Fibroblast of skin of scalp (primary cell): ENCODE measurements at places on chromosomes 11 and 22.

DNA sequence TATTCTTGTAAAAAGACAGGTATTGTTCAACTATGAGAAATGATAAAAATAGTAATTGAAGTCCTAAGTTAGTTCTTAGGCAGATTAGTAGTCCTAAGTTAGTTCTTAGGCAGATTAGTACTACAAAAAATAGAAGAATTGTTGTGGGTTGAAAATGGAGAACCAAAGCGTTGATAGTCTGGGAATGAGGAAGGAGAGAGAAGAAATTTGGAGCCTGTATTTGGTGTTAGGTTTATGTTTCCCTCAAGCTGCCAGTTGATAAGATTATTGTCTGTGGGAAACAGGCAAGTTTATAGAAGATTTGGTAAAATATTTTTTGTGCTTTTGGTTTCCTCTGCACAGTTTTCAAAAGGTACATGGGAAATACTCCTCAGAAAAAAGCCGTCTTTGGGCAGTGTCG is 3.6 kb downstream of the BCO2 start:
- DNase-seq = no peak

- DNase-seq = peak; percentile 92
These were observed 8.7 kb upstream of the LAYN start for GRCh38 chr11:111531687-111532364.

DNA sequence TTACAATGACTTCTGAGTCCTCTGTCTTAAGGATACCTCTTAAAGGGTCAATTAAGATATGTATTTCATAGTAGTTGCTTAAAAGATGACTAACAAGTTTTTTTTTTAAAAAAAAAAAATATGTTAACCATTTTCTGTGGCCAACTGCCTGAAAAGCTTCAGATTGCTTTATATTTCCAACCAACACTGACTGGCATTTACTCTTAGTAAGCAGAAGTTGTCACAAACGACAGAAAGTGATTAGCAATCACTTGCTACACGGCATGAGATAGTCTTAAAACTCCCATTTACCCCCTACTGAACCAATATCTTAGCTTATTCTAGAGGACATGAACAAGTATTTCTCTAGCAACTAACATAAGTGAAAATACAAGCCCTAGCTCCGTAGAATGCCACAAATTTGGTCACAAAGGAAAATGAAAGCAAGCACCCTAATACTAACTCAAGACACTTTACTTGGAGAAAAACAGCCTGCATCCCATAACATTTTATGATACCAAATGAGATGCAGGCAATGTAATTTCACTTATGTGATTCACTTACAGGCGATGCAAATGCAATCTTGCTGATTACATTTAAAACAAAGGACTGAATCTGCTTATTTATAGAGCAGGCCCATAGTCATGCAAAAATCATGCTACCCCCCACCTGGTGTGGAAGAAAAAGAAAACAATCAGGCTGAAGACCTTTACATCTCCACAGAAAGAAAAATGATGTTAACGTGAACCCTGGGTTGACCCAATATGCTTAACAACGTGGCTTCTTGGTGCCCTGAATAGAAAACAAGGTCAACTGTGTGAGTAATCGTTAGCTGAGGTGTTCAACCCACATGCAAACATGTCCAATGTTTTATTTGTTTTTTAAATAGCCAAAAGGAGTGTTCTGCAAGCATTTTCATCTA is 25.7 kb downstream of the MPPED2 start:
- DNase-seq = no peak

- peak; percentile 82 for DNase-seq
These were observed 204.4 kb downstream of the FAM76B start for GRCh38 chr11:95585069-95585751.
